ENCODE measurements at places on chromosomes 5 and 9. TPM values are rescaled to one million over a fixed set of nuclear protein-coding genes. Genes with fewer than 3 reads are reported as not detected.

Gene CATSPER3
- total RNA-seq = not detected

Gene SCGB3A2
- not detected for total RNA-seq

Gene ELAVL2
- 0.77 TPM for total RNA-seq

Gene SERF1A
- total RNA-seq = 5.8 TPM

Gene PLGRKT
- total RNA-seq = 21.1 TPM

Gene SET
- total RNA-seq = 228 TPM

Gene LCN2
- total RNA-seq = 0.23 TPM

Gene POLR1E
- total RNA-seq = 28.2 TPM

Gene SLC25A2
- not detected for total RNA-seq

Gene CCDC192
- total RNA-seq = 2.0 TPM

Gene NDOR1
- total RNA-seq = 11.2 TPM

Gene ICE1
- total RNA-seq = 18.2 TPM

Gene ITGA1
- total RNA-seq = 34.0 TPM

Gene SLC34A1
- not detected for total RNA-seq

Gene NFIL3
- total RNA-seq = 51.4 TPM

Gene SYK
- total RNA-seq = not detected

Gene GALNT12
- 7.8 TPM for total RNA-seq

Data from pericardium fibroblast (primary cell).